Naive thymus-derived CD4-positive, alpha-beta T cell (primary cell): ENCODE measurements at places on chromosomes 4 and X. TPM values are rescaled to one million over a fixed set of nuclear protein-coding genes. Genes with fewer than 3 reads are reported as not detected.

The COL4A6 gene
- not detected for total RNA-seq

The EXOC1L gene
- total RNA-seq = not detected

The SHROOM4 gene
- not detected for total RNA-seq

The NLGN4X gene
- not detected for total RNA-seq

The RNF128 gene
- total RNA-seq = not detected

The ADGRG2 gene
- total RNA-seq = not detected

The EDNRA gene
- total RNA-seq = not detected in 2 replicates

The TLR6 gene
- total RNA-seq = 1.2 TPM

The FGFBP1 gene
- total RNA-seq = not detected

The FAT1 gene
- 0.05 and 0.20 TPM in 2 replicates for total RNA-seq

The PCYT1B gene
- 0.12 TPM for total RNA-seq

The NKRF gene
- 9.9 TPM for total RNA-seq

The RHOXF2 gene
- total RNA-seq = not detected
